ENCODE measurements at places on chromosomes 2 and 18. TPM values are rescaled to one million over a fixed set of nuclear protein-coding genes. Genes with fewer than 3 reads are reported as not detected.

The TXNDC2 gene
- not detected for total RNA-seq

The ABCG5 gene
- total RNA-seq = 18.3 TPM

The ALKAL2 gene
- 0.66 TPM for total RNA-seq

The WNT6 gene
- not detected for total RNA-seq

All from right lobe of liver (tissue), 6 donors.